ENCODE measurements at places on chromosomes 3 and 15. TPM values are rescaled to one million over a fixed set of nuclear protein-coding genes. Genes with fewer than 3 reads are reported as not detected.

The CHRD gene
- 1.8 TPM for total RNA-seq

The EHHADH gene
- total RNA-seq, result 4.9 TPM

The GOLGA6B gene
- 1.9 TPM for total RNA-seq

The MAP6D1 gene
- 6.3 TPM for total RNA-seq

The CCDC39 gene
- total RNA-seq, result 0.44 TPM

DNA sequence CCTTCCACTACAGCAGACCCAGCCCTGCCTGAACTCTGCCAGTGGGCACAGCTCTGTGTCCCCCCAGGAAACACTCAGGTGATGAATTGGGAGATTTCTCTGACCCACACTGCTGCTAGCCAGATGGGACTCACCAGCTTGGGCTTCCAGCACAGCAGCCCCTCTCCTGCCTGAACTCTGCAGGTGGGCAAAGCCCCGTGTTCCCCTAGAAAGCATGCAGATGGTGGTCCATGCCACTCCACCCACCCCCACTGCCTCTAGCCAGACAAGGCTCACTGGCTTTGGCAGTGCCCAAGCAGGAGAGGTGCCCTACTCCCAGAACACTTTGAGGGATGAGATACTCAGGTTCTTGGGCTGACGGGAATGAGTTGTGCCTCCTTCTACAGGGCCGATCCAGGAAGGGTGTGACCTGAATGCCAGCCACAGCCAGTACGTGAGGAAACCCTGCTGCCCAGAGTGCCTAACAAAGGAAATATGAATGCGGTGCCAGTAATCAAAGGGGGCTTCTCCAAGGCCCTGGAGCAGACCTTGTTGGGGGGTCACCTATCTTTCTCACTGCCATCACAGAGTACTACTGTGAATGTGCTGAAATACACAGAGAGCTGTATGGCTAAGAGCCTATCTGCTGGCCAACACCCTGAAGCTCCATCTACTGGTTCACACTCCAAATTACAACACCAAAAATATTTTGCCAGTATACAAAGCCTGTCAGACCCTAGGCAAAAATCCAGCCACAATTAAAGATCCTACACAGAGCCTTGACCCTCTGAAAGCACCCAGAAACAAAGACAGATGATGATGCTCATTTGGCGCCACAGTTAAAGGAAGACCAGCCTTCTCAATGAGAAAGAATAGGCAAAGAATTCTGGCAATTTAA is 61.9 kb downstream of the BTLA start:
- no peak overlapping the region for H3K27ac ChIP-seq
- DNase-seq, result no peak
- peaks cover 2% of the 10 kb centered on the region for H3K27me3 ChIP-seq

- H3K4me3 ChIP-seq, result no peak overlapping the region
- no peak for DNase-seq
- no peak overlapping the region for H3K27ac ChIP-seq
- no peaks in the 10 kb centered on the region for H3K27me3 ChIP-seq
- peaks cover 16% of the 10 kb centered on the region for H3K4me1 ChIP-seq
These were observed 6.0 kb downstream of the SSR3 start for GRCh38 chr3:156548902-156549301.

GRCh38 chr3:12076666-12077065 is 72.5 kb downstream of the SYN2 start:
- peaks cover 8% of the 10 kb centered on the region for H3K4me1 ChIP-seq
- DNase-seq, result no peak
- H3K27me3 ChIP-seq, result no peaks in the 10 kb centered on the region
- no peaks in the 10 kb centered on the region for H3K36me3 ChIP-seq
- no peak overlapping the region for H3K4me3 ChIP-seq

GRCh38 chr15:82309802-82310201 is 39.5 kb downstream of the GOLGA6L10 start:
- no peak for DNase-seq
- no peaks in the 10 kb centered on the region for H3K36me3 ChIP-seq
- no peak overlapping the region for H3K27ac ChIP-seq

- no peak overlapping the region for H3K4me3 ChIP-seq
- H3K27me3 ChIP-seq, result no peaks in the 10 kb centered on the region
- peaks cover 10% of the 10 kb centered on the region for H3K4me1 ChIP-seq
- no peak for DNase-seq
- H3K27ac ChIP-seq, result no peak overlapping the region
- H3K36me3 ChIP-seq, result no peaks in the 10 kb centered on the region
These were observed 24.8 kb upstream of the RHO start for GRCh38 chr3:129503471-129504291.

DNA sequence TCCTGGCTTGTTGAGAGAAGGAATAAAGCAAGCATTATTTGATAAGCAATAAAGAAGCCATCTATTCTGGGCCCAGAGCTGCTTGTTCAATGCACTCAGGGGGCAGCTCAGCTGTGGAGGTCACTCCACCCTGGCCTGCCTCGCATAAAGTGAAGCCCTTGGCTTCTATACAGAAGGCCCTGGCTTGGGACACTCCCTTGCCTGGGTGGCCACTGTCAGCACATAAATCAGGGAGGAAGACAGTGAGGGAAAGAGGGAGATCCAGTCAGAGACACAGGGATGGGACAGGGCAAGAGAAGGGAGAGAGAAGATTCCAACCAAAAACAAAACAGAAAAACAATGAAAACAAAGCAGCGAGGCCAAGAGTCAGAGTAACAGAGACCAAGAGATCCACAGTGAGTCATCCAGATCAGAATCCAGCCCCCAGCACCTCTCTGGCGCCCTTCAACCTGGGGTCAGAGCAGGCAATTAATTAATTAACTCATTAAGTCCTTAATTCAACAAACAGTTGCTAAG is 11.8 kb downstream of the INSYN1 start:
- no peak overlapping the region for H3K4me3 ChIP-seq
- H3K27ac ChIP-seq, result peak overlapping the region; percentile 13
- no peaks in the 10 kb centered on the region for H3K36me3 ChIP-seq
- H3K4me1 ChIP-seq, result peaks cover 23% of the 10 kb centered on the region

DNA sequence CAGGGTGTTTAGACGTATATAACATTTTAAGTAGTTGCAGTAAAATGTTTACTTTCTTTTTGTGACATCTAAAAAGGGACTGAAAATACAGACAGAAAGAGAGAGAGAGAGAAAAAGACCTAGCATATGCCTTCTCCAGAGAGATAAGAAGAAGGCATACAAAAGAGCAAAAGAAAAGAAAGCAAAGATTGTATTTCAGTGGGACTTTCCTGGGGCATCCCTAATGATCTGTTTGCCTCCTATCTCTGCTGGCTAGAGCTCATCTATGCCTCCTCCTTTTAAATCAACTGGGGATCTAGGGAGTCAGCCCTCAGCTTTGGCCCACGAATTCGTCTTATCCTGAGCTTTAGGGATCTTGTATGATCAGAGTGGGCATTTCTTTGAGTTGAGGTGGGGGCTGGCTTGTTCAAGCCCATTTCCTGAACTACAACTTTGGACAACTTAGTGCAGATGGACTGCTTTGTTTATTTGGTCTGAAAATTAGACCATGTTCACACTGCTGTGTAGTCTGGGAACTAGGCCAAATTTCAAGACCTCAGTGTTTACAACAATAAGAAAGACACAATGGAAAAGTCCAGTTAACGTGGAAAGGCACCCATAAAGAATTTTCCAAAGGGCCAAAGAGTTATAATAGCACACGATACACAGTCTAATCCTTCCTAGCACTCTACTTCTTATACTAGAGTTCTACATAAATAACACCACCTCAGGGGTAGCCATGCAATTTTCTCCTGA is 61.0 kb downstream of the ATP8B4 start:
- no peaks in the 10 kb centered on the region for H3K27me3 ChIP-seq
- DNase-seq, result no peak
- peaks cover 35% of the 10 kb centered on the region for H3K4me1 ChIP-seq
- no peak overlapping the region for H3K4me3 ChIP-seq

- no peak overlapping the region for H3K4me3 ChIP-seq
- DNase-seq, result no peak
- no peaks in the 10 kb centered on the region for H3K27me3 ChIP-seq
- no peak overlapping the region for H3K27ac ChIP-seq
These were observed 54.0 kb downstream of the TIPARP start for GRCh38 chr3:156728267-156728985.

DNA sequence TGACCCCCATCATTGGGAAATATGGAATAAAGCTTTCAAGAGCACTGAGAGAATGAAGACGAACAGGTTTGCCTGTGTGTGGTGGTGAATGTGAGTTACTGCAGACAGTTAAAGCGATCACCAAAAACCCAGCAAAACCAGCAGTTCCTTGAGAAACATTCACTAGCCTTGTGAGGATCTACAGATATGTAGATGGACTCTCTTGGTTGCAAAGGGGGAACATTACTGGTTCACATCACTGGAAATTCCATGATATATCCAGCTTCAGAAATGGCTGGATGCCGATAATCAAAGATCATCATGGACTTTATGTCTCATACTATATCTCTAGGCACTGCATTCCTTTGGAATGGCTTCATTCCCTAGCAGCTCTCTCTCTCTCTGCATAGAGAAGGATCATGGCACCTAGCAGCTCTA is 10.2 kb upstream of the HERC1 start:
- no peak for DNase-seq
- no peaks in the 10 kb centered on the region for H3K27me3 ChIP-seq
- no peak overlapping the region for H3K4me3 ChIP-seq
- H3K4me1 ChIP-seq, result peaks cover 9% of the 10 kb centered on the region

DNA sequence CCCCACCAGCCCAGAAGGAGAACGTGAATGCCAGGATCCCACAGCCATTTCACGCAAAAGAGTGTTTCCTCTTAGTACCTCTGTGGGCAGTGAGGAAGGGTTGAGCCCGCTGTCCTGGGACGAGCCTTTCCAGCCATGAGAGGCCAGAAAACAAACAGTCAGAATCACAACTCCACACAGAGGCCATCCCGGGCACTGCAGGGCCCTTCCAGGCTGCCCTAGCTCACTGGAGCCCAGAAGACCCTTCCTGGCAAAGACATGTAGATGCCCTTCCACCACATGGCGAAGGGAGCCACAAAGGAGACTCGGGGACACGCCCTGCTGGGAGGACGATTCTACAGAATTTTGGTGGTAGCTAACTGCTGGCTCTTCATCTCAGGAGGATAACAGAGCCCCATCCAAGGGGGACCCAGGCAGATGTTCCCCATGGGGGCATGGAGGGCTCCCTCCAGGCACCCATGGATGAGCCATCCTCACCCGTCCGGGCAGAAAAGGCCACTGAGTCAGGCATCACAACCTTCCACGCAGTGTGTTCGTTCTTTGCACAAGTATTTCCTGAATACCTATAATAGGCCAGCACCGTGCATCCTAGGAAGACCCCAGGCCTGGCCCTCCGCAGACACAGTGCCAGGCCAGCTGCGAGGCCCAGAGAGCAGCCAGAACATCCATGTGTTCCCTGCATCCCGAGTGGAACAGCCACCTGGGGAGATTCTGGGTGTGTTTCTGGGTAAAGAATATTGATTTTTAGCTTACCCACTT is 47.2 kb downstream of the SLC12A8 start:
- DNase-seq, result peak; percentile 65
- H3K27ac ChIP-seq, result no peak overlapping the region
- H3K36me3 ChIP-seq, result no peaks in the 10 kb centered on the region
- H3K27me3 ChIP-seq, result no peaks in the 10 kb centered on the region
- H3K4me1 ChIP-seq, result peaks cover 11% of the 10 kb centered on the region

- no peak for DNase-seq
- H3K27ac ChIP-seq, result no peak overlapping the region
- no peaks in the 10 kb centered on the region for H3K27me3 ChIP-seq
These were observed 8.8 kb downstream of the ANAPC13 start for GRCh38 chr3:134477002-134477401.

DNA sequence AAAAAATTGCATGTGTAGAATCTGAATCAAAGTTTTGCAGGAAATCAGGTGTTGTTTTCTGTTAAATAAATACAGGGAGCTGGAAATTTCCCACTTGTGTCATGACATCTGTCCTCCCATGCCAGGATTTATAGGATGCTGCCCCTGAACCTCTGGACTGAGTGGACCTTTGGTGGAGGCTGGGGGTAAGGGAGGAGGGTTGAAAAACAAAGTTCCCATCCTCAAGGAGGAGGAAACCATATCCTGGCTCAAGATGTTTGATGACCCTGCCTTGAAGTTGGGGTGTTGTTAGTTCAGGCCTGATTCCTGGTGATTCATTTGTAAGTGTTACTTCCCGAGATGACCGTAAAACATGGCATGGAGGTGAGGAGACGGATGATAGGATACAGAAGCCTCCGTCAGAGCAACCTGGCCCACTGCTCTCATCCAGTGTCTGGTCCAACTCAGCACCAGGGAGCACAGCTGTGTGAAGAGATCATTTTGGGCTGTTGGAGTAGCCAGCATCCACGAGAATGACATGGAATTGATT is 223.6 kb downstream of the CACNA2D3 start:
- no peak overlapping the region for H3K4me3 ChIP-seq
- H3K27me3 ChIP-seq, result no peaks in the 10 kb centered on the region
- H3K27ac ChIP-seq, result no peak overlapping the region
- DNase-seq, result no peak

DNA sequence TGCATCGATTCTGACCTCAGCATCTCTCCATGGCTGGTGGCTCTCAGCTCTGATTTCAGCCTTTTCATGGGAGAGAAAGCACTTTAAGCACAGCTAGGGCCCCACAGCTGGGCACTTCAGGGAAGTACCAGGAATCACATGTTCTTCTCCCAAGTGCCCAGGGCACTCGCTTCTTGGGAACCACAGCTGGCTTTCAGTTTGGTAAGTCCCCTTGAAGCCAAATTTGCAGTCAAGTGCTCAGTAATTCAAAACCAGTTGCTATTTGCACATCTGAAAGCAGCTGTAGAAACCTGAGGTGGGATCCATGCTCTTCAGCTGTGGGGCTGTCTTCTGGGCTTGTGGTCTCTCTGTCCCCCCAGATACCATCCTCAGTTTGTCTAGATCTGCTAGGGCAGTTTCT is 12.8 kb downstream of the GABRA5 start:
- DNase-seq, result no peak
- no peaks in the 10 kb centered on the region for H3K27me3 ChIP-seq
- no peaks in the 10 kb centered on the region for H3K4me1 ChIP-seq
- peaks cover 19% of the 10 kb centered on the region for H3K36me3 ChIP-seq
- H3K27ac ChIP-seq, result no peak overlapping the region

- peak overlapping the region; percentile 91 for H3K27ac ChIP-seq
- peaks cover 26% of the 10 kb centered on the region for H3K4me1 ChIP-seq
- H3K4me3 ChIP-seq, result no peak overlapping the region
These were observed 27.2 kb downstream of the PIK3CA start for GRCh38 chr3:179175358-179175757.

GRCh38 chr3:51122944-51123343 is 262.1 kb upstream of the MANF start:
- no peaks in the 10 kb centered on the region for H3K36me3 ChIP-seq
- H3K27ac ChIP-seq, result no peak overlapping the region
- H3K4me3 ChIP-seq, result no peak overlapping the region
- DNase-seq, result no peak

- H3K27me3 ChIP-seq, result peaks cover 21% of the 10 kb centered on the region
- H3K4me3 ChIP-seq, result no peak overlapping the region
- H3K27ac ChIP-seq, result no peak overlapping the region
- DNase-seq, result no peak
- H3K4me1 ChIP-seq, result peaks cover 13% of the 10 kb centered on the region
- H3K36me3 ChIP-seq, result peaks cover 23% of the 10 kb centered on the region
These were observed 48.1 kb upstream of the USP3 start for GRCh38 chr15:63456258-63456657.

- DNase-seq, result no peak
- peaks cover 25% of the 10 kb centered on the region for H3K4me1 ChIP-seq
- no peaks in the 10 kb centered on the region for H3K27me3 ChIP-seq
- H3K27ac ChIP-seq, result no peak overlapping the region
- H3K36me3 ChIP-seq, result no peaks in the 10 kb centered on the region
These were observed 232.9 kb downstream of the UACA start for GRCh38 chr15:70530503-70530902.

All from WTC11 (cell line).